ENCODE measurements at places on chromosomes 1 and 21.

GRCh38 chr21:35696644-35697043 lies 363.7 kb downstream of the SETD4 start:
- DNase-seq, result no peak

DNA sequence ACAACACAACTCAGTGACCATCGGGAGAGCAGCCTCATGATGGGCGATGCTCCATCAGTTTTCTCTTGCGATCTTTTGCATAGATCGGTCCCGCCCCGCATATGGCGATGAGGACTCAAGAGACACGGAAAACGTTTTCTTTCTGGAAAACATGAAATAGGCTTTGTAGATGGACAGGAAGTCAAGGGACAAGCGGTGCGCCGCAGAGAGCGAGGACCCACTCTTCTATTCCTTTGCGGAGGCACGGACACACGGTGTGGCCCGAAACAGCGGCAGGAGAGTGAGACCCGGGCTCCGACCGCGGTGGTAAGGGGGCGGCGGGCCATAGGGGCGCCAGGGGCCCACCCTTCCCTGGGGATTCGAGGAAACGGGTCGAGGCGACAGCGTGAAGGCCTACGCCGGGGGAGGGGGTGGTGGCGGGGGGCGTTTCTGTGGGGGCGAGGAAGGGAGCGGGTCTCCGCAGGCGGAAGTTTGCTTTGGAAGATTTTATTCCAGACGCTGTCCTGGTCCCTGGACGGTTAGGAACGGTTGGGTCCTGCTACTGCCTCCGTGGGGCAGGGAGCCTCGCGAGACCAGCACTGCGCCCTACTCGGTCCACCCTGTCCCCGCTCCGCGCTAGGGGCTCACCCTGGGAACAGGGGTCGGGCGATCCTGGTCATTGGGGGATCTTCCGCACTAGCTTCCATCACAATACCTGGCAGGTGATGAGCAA lies 796 bp upstream of the TDRKH start:
- no peak for DNase-seq

DNA sequence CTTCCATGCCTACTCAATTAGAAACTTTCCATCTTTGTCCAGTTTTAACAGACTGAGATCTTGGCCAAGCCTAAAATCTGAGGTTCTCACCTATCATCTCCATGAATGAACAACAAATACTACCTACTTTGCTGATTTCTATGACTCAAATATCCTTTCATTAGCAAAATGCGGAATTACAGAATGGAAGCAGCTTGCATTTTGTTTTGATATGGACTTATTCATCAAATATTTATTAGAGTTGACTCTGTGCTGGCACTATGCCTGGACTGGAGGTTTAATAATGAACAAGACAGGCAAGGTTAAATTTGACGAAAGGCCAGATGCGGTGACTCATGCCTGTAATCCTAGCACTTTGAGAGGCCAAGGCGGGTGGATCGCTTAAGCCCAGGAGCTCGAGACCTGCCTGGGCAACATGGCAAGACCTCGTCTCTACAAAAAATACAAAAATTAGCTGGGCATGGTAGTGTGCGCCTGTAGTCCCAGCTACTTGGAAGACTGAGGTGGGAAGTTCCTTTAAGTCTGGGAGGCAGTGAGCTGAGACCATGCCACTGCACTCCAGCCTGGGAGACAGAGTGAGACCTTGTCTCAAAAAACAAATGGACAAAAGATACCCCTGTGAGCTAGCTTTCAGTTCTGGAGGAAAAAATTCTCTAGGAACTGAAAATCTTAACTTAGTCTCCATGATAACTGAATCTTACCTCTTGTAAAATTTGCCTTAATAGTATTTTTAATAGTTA lies 29.4 kb upstream of the SOD1 start:
- DNase-seq, result no peak

- peak; percentile 5 for DNase-seq
Measured at GRCh38 chr1:45802343-45803298, 791 bp upstream of the MAST2 start.

- DNase-seq, result no peak
Measured at GRCh38 chr21:26438976-26439375, 134.1 kb downstream of the CYYR1 start.

GRCh38 chr1:234400773-234401172 lies 27.5 kb downstream of the COA6 start:
- DNase-seq, result no peak

- DNase-seq, result no peak
Measured at GRCh38 chr1:64139877-64140276, 63.5 kb upstream of the UBE2U start.

DNA sequence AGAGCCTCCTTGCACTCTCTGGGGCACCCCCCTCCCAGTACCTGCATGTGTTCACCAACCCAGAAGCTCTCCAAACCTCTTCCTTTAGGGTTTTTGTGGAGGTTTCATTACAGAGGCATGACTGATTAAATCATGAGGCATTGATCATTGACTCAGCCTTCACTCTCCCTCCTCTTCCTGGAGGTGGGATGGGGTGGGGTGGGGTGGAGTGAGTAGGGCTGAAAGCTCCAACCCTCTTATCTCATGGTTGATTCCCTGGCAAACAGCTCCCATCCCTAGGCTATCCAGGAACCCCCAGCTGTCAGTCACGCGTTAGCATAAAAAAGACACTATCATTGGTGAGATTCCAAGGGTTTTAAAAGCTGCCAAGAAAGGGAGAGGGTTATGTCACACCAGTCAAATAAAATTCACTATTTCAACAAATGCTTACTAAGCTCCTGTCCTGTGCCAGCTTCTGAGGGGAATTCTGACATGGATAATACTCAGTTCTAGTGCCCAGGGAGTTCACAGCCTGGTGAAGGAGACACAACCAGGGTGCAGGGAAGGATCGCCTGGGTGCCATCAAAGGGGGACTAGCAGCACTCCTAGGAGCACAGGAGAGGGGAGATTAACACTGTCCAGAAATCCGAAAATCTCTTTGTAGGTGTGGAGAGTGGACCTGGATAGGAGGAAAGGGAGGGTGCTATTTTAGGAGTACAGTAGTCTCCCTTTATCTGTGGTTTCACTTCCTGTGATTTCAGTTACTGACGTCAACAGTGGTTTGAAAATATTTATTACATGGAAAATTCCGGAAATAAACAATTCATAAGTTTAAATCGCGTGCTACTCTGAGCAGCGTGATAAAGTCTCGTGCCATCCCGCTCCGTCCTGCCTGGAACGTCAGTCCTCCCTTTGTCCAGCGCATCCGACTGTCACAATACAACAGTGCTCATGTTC lies 6.8 kb upstream of the IL24 start:
- DNase-seq, result no peak

- no peak for DNase-seq
Measured at GRCh38 chr1:223312705-223313414, 51.1 kb downstream of the SUSD4 start.

- DNase-seq, result no peak
Measured at GRCh38 chr1:192756314-192756713, 52.5 kb upstream of the RGS2 start.

- DNase-seq, result no peak
Measured at GRCh38 chr21:36166705-36167104, 10.1 kb downstream of the DOP1B start.

DNA sequence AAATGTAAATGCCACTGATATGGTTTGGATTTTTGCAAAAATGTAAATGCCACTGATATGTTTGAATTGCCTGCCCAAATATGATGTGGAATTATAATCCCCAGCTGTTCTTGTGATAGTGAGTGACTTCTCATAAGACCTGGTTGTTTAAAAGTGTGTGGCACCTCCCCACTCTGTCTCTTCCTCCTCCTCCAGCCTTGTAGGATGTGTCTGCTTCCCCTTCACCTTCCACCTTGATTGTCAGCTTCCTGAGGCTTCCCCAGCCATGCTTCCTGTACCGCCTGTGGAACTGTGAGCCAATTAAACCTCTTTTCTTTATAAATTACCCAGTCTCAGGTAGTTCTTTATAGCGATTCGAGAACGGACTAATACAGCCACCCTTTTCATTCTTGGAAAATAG lies 1.3 kb upstream of the CCT8 start:
- no peak for DNase-seq

GRCh38 chr1:153488731-153489130 lies 28.3 kb upstream of the S100A7 start:
- no peak for DNase-seq

GRCh38 chr1:223674119-223674890 lies 8.8 kb upstream of the CAPN8 start:
- no peak for DNase-seq

DNA sequence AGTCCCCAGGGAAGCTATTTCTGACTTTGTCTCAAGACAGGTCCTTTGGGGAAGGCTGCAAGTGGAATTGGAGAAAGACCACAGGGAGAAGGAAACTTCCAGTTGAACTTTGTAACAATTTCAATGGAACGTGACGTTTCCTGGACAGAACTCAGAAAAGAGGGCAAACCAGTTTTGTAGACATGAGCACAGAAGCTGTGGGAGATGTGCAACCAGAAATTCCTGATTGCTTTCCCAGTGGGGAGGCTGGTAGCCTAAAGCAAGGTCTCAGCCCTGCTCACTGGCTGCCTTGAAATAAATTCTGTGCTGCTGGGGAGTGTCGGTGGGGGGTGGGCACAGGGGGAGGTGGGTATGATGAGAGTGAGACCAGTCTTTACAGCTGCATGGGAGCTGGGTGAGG lies 1206.7 kb upstream of the ADGRL2 start:
- no peak for DNase-seq

GRCh38 chr21:39003982-39004633 lies 179.1 kb downstream of the PSMG1 start:
- DNase-seq, result no peak

DNA sequence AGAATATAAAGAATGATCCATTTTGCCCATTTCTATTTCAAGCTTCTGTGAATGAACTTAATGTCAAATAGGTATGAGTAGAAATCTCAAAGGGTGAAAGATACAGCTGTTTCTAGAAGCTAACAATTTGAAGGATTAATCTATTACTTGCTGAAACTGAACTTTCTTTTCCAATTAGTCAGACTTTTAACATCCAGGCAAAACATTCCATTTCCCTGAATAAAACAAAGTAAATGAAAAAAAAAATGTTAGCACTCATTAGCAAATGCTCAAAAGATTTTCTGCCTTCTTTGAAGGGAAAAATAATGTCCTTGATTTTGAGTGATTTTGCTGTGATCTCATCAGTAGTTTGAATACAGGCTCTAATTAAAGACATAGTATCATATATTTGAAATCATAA lies 447.6 kb upstream of the PRMT6 start:
- DNase-seq, result no peak

DNA sequence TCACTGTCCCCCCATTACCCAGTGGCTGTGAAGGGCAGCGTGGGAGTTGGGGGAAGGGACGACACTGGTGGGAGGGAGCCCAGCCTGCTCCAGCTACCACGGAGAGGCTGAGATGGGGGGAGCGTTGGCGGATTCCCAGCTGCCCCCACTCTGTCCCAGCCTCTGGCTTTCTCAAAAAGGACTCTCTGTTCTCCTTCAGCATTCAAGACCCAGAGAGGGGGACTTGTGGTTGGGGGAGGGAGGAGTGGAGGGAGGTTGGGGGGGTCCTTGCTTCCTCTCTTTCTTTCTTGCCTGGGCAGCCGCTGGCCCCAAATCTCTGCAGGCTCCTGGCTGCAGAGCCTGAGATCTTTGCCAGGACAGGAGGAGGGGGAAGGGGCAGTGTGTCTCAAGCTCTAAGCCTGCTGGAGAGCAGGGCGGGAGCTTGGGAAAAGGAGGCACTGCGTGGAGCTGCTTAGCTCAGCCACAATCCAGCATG lies 2.2 kb downstream of the ATP1A2 start:
- DNase-seq, result no peak

DNA sequence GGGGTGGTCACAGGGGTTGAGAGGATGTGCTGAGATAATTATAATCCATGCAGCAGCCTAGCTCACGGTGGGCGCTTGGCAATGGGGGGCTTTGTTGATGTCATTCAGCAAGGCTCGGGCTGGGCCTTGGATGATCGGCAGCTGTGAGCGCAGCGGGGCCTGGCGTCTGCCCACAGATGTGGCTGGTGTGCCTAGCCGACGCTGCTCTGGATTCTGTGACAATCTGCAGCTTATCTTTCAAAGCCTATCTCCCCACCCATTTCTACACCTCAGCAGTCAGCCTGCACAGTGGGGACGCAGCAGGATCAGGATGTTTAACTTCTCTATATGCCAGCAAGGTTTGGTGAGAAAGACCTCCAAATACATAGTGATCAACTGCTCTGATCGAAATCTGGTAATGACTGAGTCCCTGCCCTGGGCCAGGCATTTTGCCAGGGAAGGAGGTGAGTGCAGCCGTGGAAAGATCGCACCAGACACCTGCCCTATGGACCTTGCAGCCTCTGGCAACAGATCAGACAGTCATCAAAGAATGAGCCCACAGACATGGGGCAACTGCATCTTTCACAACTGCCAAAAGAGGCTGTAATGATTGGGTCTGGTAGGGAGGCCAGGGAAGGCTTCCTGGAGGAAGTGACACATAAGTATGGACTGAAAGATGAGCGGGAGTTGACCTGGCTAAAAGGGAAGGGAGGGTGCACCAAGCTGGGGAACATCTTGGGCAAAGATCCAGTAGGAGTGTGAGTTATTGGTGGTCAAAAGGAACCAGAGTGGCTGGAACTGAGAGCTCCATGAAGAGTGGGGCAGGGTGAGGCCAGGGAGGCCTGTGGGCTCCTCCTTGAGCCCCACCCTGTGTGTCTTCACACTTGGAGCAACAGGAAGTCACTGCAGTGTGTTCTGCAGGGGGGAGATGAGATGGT lies 35.3 kb downstream of the EPHB2 start:
- DNase-seq, result no peak

- DNase-seq, result no peak
Measured at GRCh38 chr21:36059823-36060158, 535 bp downstream of the SETD4 start.

- no peak for DNase-seq
Measured at GRCh38 chr1:147850737-147851136, 51.9 kb upstream of the GJA8 start.

- DNase-seq, result peak; percentile 5
Measured at GRCh38 chr1:57307392-57308170, 116.3 kb downstream of the DAB1 start.

GRCh38 chr1:88302843-88303486 lies 381.1 kb upstream of the PKN2 start:
- no peak for DNase-seq

GRCh38 chr1:201335901-201336300 lies 41.6 kb downstream of the TNNT2 start:
- no peak for DNase-seq

DNA sequence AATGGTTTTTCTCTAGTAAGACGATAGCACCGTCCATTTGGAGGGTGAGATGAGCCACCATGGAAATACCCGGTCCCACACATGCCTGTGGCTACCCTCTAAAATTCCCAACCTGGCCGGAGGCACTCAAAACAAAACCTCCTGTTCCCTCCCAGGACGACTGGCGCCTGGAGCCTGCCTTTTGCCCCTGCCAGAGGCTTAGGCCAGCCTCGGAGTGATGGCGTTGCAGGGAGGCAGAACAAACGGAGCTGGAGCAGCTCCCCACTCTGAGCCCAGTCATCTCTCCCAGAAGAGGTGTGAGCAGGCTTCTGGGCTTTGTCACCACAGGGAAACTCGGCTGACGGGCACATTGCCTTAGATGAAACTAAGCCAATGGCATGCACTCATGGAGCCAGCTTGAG lies 213.7 kb upstream of the HOOK1 start:
- no peak for DNase-seq

GRCh38 chr1:3292051-3292722 lies 162.3 kb upstream of the ARHGEF16 start:
- no peak for DNase-seq

- DNase-seq, result no peak
Measured at GRCh38 chr1:244011786-244012185, 39.3 kb upstream of the ZBTB18 start.

GRCh38 chr1:77018761-77019160 lies 151.5 kb downstream of the ST6GALNAC5 start:
- DNase-seq, result no peak

- DNase-seq, result no peak
Measured at GRCh38 chr1:53499257-53500203, 40.3 kb downstream of the DMRTB1 start.

GRCh38 chr1:40774266-40774998 lies 9.2 kb upstream of the KCNQ4 start:
- DNase-seq, result peak; percentile 67

Measured in stimulated activated CD4-positive, alpha-beta T cell treated with anti-CD3 and anti-CD28 coated beads, Interleukin-2, amount 100 ng/mL, for 48 hours (primary cell).